Stimulated activated CD8-positive, alpha-beta memory T cell treated with anti-CD3 and anti-CD28 coated beads, Interleukin-4, amount 100 ng/mL, for 24 hours (primary cell): ENCODE measurements at places on chromosomes 1 and 21.

GRCh38 chr21:27369234-27369633 is 402.3 kb upstream of the ADAMTS5 start:
- DNase-seq: no peak

DNA sequence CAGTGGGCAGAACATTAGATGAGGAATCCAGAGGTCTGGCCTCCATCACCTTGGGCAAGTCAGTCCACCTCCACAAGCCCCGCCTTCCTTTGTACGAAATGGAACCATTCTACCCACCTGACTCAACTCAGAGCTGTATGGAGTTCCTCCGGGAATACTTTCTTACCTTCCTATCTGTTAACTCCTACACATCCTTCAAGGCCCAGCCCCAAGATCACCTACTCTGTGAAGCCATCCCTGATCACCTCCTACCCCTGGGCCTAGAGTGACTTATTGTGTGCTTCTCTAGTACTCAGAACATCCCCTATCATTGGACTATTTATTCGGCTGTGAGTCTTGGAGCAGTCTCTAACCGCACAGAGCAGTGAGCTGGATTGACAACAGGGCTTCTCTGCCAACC is 66.7 kb downstream of the GLIS1 start:
- DNase-seq: no peak

DNA sequence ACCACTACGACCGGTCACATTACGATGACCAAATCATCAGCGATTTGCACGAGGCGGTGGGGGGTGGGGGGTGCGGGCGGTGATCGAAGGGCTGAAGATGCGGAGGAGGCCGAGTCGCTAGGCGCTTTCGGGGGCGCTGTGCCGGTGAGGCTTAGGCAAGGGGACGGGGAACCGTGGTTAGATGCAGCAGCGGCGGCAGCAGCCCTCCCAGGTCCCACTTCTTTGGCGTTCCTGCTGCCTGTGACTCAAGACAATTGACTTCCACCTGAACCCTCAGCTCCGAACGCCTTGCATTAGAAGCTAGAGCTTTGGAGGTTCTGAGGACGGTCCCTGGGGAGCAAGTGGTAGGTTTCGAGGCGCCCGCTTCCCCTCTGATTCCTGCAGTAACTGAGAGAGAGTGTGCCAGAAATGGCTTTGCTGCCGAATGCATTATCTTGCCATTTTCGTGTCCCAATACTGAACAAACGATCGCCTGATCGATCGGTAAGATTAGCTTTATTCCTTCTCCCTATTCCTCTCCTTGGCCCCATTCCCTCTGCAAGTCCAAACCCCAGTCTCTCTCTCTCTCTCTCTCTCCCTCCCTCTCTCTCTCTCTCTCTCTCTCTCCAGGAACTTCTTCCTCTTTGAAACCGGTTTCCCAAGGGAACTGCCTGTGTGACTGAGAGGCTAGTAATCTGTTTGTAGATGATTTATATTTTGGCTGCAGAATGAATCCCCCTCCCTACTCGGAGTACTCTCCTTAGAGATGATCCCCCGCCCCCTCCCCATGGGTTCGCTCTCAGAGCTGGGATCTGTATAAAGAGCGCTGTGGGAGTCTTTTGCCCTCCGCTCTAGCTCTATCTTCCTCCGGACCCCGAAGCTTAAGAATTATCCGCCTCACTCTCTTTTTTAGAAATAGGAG is 735 bp upstream of the BRINP3 start:
- DNase-seq: no peak

- DNase-seq: no peak
Measured at GRCh38 chr1:241308011-241308410, 49.0 kb downstream of the RGS7 start.

DNA sequence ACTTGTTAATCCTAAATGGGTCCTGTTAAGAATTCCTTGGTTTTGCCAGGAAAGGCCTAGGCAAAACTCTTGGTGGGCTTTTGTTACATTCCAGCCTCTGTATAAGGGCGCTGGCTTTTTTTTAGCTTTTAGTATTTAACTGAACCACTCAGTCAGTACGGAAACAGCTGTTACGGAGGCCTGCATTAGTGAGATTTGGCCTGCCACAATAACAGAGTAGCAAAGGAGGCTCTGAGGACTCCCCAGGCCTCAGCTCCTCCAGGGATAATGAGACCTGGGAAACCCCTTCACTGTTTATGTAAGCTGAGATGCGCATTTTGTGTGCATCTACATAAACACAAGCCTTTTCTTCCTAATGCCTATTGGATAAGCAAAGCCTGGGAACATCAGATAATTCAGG is 210.2 kb downstream of the APP start:
- no peak for DNase-seq

DNA sequence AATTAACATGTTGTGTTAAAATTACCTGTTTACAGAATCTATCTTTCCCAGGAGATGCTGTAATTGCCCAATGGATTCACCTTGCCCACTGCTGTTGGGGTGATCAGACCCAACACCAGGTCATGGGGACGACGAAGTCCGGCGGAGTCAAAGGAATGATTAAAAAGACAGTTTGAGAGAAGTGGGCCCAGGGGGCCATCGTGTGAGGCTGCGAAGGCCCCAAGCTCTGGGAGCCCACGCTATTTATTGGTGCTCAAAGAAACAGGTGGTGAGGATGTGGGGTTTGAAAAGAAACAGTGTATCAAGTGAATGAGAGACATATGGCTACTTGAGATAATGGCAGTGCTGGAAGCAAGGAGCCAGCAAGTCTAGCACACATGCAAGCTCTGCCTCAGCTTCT is 16.3 kb upstream of the L1TD1 start:
- DNase-seq: no peak

DNA sequence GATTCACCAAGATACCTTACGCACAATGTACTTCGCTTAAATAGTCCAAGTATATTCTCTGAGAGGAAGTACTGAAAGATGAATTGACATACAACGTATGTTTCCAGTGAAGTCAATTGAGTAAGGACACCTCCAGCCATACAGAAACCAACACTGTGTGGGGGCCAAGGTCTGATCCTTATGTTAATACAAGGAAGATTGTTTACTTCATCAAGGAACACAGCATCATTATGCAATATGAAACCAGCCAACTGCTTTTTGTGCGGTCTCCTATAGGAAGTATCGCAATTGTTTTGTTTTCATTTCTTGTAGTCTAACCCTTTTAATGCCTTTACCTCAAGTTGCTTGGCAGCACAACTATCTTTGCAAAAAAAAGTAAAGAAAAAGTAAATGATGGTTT is 28.2 kb upstream of the TEKT2 start:
- DNase-seq: no peak

- no peak for DNase-seq
Measured at GRCh38 chr1:39109644-39110043, 83.5 kb downstream of the NDUFS5 start.

DNA sequence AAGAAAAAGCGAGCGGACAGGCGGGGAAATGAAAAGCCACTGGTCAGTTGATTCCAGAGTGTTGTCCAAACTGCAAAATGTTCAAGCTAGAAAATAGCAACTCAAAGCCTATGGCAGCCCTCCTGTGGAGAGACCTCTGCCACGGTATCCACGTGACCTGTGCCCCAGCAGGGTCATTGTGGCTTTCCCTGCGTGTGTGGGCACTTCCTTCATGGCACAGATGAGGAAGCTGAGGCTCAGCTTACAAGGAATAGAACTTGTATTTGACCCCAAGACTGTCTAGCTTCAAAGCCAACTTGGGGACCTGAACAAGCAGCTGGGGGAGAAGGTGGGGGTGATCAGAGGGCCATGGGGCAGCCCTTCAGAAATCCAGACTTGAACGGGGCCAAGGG is 15.6 kb upstream of the PLEKHG5 start:
- DNase-seq: no peak

DNA sequence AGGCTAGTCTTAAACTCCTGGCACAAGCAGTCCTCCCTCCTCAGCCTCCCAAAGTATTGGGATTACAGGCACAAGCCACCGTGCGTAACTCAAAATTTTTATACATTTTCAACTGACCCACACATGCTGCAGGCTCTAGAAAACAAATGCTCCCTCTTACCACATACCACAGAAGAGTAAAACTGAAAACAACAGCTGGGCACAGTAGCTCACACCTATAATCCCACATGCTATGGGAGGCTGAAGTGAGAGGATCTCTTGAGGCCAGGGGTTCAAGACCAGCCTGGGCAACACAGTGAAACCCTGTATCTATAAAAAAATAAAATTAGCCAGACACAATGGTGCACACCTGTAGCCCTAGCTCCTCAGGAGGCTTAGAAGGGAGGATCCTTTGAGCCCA is 56.7 kb downstream of the AKT3 start:
- no peak for DNase-seq

DNA sequence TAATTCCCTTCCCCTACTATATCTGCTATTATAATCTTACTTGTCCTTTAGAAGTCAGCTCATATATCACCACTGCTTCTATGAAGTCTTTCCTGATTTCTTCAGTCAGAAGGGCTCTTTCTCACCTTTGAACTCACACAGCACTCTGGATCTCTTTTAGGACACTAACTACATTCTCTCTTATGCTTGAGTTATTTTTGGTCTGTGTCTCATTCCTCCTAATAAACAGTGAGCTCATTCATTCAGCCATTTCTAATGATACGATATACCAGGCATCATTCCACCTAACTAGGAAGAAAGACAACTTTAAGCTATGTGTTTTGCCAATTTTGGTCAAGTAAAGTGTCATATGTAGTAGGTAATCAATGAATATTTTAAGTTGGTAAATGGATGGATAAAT is 1.2 kb upstream of the STYXL2 start:
- no peak for DNase-seq

DNA sequence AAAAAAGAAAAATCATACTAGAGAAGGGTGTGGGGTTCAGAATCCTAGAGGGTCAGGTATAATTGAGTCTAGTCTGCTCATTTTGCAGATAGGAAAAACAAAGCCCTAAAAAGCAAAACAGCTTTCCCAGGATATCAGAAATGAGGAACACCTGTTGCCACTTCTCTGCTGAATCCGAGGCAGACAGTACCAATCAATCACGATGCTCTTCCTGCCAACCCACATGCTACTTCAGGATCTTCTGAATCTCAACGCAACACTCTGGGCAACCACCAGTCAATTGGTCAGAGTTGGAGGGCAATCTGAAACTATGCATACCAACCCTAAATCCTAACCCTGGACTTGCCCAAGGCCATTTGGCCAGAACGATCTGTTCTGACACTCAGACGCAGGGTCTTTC is 128.3 kb downstream of the EPHB2 start:
- DNase-seq: no peak
